Activated CD8-positive, alpha-beta T cell treated with anti-CD3 and anti-CD28 coated beads, Interleukin-2, amount 10 ng/mL, durations not matched to agents 7 days and 5 days (primary cell): ENCODE measurements at places on chromosomes 3 and 15. TPM values are rescaled to one million over a fixed set of nuclear protein-coding genes. Genes with fewer than 3 reads are reported as not detected.

GRCh38 chr3:56904552-56905215 is 102.9 kb upstream of the ARHGEF3 start:
- no peak for DNase-seq

DNA sequence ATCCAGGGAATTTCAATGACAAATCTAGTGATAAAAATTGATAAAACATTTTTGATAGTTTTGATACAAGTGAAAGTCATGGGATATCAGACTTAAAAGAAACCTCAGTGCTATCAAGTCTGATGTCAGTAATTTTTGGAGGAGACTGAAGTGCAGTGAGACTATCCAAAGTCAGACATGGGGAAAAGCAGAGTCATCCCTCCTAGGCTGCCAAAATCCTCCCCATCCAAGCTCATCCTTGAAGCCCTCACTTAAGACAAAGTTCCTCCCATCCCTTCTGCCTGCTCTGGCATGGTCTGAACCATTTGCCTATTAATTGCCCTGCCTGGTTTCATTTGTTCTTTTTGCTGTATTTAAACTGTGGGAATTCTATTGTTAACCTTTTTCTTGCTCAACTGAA is 456.9 kb upstream of the UBE2E2 start:
- no peak for DNase-seq

The CPN2 gene
- total RNA-seq: not detected

The CRYGS gene
- 5.6 TPM for total RNA-seq

The RNF7 gene
- 61.2 TPM for total RNA-seq
